ENCODE measurements at places on chromosomes 4 and X.

GRCh38 chr4:159079074-159079473, 23.8 kb upstream of the RAPGEF2 start:
- no peak for DNase-seq

GRCh38 chr4:37389967-37390580, 145.5 kb downstream of the NWD2 start:
- DNase-seq = peak; percentile 36

DNA sequence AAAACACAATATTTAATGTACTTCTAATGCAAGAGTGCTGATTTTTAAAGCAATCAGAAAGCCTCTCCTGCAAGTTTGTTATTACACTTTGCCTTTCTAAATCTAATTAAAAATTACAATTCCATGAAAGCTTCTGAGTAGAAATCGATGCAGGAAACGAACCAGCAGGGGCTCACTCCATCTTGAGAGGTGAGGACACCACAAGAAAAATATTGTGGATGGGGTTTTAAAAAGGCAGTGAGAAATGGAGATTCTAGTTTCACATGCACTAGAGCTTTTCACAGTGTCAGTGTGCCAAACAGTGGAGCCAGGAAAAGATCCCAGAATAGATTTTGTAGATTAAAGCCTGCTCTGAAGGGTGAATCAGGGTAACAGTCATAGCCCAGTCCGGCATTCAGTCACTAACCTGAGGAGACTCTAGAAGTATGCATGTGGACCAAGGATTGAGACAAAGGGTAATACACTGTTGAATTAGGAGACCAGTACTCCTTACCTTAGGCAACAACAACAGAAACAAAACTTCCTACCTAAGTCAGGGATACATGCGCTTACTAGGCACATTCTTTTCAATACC, 362.3 kb downstream of the NAF1 start:
- no peak for DNase-seq

- peak; percentile 77 for DNase-seq
Observed at GRCh38 chrX:123807835-123808416, 51.9 kb upstream of the XIAP start.

- no peak for DNase-seq
Observed at GRCh38 chr4:152014280-152014679, 253.5 kb upstream of the GATB start.

DNA sequence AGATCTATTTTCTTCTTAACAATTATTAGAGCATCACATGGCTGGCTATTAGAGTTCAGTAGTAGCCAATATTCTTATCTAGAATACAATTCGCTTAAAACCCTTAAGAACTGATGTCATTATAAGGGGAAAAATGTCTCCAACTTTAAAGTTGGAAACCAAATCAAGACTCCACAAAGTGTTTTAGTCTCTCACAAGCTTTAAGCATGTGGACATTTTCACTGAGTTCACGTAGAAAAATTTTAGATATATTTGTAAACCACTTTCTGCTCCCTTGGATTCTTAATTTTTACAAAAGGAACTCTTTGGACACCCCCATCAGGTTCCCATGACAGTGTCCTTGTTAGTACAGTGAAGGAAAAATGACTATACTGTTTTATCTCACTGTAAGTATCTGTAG, 123.9 kb upstream of the NAP1L5 start:
- DNase-seq = no peak

GRCh38 chrX:53048169-53049126, at the start of gene GPR173:
GPR173 (plus strand) TSS chrX:53048789; CDS start chrX:53076622, 27,833 bp downstream.
- DNase-seq = peak; percentile 77

DNA sequence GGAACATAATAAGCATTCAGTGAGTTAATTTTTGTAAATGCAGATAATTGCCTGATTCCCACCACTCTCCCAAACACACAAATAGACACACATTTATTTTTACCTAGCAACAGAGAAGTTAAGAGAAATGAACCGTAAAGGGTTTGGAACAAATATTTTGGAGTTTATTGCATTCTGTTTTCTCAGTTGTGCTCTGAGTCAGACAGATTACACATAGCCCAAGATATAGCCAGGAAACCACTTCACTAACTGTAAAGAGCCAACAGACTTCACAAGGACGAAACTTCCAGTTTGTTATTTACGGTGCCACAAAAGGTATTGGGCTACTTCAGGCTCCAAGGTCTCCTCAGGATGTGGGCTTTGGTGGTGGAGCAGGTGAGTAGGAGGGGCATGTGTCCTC, 217.0 kb downstream of the BMPR1B start:
- peak; percentile 46 for DNase-seq

- DNase-seq = peak; percentile 88
Observed at GRCh38 chr4:181674315-181674875, 568.8 kb upstream of the TENM3 start.

GRCh38 chr4:182143822-182144625, 99.2 kb upstream of the TENM3 start:
- peak; percentile 90 for DNase-seq

GRCh38 chr4:56360071-56360470, 27.2 kb downstream of the AASDH start:
- peak; percentile 12 for DNase-seq

DNA sequence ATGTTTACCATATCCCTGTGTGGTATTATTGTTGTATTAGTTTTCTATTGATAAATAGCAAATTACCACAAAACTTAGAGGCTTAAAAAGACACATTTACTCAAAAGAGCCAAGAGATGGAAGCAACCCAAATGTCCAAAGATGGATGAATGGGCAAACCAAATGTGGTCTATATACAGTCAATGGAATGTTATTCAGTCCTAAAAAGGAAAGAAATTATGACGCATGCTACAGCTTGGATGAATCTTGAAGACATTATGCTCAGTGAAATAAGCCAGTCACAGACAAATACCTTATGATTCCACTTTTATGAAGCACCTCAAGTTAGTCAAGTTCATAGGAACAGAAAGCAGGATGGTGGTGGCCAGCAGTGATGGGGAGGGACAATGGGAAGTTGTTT, 144.7 kb downstream of the QDPR start:
- peak; percentile 30 for DNase-seq

DNA sequence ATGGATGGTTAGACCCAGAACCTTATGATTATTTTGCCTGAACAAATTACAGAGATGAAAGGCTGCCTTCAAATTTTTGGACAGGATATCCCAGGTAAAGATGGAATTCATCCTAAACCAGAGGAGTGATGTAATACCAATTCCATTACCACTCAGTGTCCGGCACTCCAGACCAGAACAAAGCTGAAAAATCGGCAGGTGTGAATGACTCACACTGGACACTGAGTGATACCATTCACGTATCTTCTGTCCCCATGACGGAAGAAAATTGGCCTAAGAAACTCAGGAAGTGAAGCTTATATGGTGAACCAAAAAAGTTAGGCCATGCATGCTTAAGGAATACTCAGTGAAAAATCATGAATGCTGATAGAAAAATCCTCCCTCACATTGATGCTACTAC, 34.5 kb downstream of the PALLD start:
- no peak for DNase-seq

GRCh38 chrX:109782994-109783700, 50.1 kb upstream of the ACSL4 start:
- DNase-seq = no peak
